NCI-H526 (cell line): ENCODE measurements at places on chromosomes 3 and 15.
A peak's percentile ranks its signal among the peaks of the same experiment; 100 is the strongest.

- DNase-seq: peak; percentile 84
Observed at GRCh38 chr3:8110966-8111798, 390.4 kb upstream of the LMCD1 start.

DNA sequence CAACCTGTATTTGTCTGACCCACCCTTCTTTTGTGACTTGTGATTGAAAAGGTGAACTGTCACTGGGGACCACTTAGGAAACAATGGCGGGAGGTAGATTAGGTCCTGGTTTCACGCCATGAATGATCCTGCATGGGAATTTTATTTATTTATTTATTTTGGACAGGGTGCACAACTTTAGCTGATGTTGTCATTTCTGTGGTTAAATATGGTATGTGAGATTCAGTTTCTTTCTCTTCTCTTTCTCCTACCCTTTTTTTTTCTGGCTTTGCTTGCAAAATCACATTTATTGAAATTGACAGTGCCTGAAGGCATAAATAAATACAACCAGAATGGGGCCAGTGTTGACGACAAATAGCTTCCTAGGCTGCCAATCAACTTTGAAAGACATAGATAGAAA is 18.0 kb upstream of the HTR3E start:
- DNase-seq: no peak

DNA sequence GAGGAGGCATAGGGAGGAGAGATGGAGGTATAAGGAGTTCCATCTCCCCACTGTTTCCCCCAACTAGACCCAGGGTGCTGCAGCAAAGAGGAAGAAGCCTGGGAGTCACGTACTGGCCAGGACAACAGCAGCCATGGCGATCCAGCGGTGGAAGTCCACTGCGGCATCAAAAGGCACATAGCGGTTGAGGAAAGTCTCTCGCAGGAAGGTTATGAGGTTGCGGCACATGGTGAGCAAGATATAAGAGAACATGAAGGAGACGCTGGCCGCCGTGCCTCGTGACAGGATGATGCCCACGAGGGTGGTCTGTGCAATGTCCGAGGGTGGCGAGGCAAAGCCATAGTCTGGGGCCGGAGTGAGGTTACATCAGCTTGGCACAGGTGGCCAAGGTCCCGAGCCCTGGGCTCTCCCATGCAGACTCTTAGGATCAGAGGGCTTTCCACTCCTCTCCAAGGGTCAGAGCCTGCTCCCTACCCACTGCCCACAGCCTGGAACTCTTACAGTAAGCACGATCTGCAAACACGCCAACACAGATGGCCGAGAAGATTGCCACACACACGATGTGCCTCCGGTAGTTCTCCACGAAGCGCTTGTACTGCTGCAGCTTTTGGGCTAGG is 14.3 kb downstream of the DUOX2 start:
- no peak for DNase-seq

GRCh38 chr15:41437448-41437847 is 20.6 kb downstream of the RTF1 start:
- DNase-seq: no peak

GRCh38 chr3:107782054-107782453 is 259.3 kb downstream of the BBX start:
- DNase-seq: no peak

GRCh38 chr3:148789906-148790305 is 37.7 kb upstream of the CPB1 start:
- DNase-seq: no peak

GRCh38 chr15:72306211-72306785 is 13.7 kb downstream of the CELF6 start:
- no peak for DNase-seq

DNA sequence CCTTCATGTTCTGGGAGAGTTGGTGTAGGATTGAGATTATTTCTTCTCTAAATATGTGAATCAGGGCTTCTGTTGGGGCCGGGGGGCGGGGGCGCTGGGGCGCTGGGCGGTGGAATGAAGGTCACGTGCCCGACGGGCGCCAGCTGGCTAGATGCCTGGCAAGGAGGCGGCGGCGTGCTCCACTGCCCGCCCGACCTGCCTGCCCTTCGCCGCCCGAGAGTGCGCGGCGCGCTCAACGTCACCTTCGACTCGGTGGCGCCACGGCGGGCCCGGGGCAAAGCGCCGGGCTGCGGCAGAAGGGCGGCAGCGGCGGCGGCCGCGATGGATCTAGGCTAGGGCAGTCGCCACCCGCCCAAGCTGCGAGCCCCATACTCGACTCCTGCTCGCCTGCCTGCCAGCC is 47.0 kb upstream of the LHFPL4 start:
- DNase-seq: no peak

DNA sequence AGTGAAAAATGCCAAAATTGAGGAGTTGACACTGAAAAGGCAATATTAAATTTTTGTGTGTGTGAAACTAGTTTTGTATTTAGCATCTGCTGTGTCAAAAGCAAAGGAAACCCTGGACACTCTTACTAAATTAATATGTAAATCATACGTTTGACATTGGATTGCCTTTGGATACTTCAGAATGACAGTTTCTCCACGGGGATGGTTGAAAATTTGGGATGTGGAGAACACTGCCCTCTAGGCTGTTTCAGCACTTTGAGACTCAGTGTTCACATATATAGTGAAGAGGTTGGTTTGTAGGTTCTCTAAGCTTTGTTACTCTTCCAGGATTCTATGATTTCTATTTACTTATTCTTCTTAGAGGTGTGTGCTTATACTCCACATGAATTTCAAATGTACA is 3.0 kb downstream of the ROBO2 start:
- DNase-seq: peak; percentile 0

GRCh38 chr3:71225002-71225684 is 358.4 kb downstream of the FOXP1 start:
- DNase-seq: peak; percentile 10

- DNase-seq: no peak
Observed at GRCh38 chr15:94387849-94388441, 156.6 kb downstream of the MCTP2 start.

DNA sequence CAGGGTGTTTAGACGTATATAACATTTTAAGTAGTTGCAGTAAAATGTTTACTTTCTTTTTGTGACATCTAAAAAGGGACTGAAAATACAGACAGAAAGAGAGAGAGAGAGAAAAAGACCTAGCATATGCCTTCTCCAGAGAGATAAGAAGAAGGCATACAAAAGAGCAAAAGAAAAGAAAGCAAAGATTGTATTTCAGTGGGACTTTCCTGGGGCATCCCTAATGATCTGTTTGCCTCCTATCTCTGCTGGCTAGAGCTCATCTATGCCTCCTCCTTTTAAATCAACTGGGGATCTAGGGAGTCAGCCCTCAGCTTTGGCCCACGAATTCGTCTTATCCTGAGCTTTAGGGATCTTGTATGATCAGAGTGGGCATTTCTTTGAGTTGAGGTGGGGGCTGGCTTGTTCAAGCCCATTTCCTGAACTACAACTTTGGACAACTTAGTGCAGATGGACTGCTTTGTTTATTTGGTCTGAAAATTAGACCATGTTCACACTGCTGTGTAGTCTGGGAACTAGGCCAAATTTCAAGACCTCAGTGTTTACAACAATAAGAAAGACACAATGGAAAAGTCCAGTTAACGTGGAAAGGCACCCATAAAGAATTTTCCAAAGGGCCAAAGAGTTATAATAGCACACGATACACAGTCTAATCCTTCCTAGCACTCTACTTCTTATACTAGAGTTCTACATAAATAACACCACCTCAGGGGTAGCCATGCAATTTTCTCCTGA is 61.0 kb downstream of the ATP8B4 start:
- no peak for DNase-seq

- no peak for DNase-seq
Observed at GRCh38 chr15:70854666-70854976, 664 bp upstream of the LARP6 start.

- DNase-seq: no peak
Observed at GRCh38 chr3:48413086-48413485, 16.8 kb downstream of the PLXNB1 start.

- DNase-seq: no peak
Observed at GRCh38 chr3:46693892-46694226, 380 bp upstream of the ALS2CL start.

DNA sequence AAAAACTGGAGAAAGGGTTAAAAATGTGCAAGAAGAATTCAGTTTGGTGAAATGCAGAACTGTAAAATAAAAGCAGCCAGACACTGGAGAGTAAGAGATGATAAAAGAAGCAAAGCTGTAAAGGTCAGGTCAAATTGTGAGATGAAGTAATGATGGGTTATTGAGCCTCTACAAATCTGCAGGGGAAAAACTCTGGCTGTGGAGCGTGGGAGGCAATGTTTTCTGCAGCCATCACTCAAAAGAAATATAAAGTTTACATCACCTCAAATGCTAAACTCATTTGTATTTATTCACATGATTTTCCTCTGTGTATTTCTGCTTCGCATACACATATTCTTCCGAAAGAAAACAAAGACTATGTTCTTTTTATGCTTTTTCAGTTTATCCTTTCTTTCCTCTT is 158.8 kb upstream of the GPR149 start:
- no peak for DNase-seq

DNA sequence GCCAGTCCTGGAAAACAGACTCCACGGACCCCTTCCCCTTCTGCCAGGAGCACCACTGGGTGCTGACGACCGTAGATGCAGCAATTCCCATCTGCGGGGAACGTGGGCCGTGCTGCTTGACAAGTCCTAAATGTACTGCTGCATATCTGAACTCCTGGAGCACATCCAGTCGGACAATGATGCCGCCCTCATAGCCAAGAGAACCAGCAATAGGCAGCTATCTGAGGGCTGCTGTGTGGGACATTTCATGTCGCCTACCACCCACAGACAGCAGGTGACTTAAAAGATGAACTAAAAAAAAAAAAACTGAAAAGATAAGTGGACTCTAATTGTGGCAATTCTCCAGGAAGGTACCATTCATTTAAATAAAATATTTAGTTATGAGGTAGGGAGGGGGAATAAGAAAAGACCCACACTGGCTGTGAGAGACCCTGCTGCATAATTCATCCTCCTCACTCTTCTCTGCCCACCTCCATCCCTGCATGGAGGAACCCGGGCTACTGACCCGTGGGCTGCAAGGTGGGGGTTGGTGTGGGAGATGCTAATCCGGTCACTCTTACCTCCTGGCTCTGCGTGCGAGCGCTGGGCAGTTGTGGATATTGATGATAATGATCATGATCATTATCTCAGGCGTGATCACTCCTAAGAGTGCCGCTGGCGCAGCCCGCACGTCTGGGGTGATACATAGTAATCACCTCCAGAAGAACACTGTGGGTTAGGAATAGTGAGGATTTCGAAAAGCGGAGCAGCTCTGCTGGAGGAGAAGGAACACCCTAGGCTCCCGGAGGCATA is 28.3 kb downstream of the ALS2CL start:
- DNase-seq: no peak

DNA sequence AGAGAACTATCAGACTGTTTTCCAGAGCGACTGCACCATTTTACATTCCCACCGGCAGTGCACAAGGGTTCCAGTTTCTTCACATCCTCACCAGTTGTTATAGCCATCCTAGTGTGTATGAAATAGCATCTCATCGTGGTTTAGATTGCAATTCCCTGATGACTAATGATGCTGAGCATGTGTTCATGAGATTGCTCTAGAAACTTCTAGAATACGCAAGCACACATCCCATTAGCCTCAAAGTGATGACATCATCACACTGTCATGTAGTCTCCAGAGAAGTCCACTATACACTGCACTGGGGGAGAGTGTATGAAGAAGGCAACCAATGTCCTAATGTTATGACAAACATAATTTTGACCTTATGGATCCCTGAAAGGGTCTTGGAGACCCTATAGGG is 30.1 kb downstream of the FBLN2 start:
- DNase-seq: no peak

- DNase-seq: no peak
Observed at GRCh38 chr3:157753787-157754136, 250.5 kb upstream of the VEPH1 start.

DNA sequence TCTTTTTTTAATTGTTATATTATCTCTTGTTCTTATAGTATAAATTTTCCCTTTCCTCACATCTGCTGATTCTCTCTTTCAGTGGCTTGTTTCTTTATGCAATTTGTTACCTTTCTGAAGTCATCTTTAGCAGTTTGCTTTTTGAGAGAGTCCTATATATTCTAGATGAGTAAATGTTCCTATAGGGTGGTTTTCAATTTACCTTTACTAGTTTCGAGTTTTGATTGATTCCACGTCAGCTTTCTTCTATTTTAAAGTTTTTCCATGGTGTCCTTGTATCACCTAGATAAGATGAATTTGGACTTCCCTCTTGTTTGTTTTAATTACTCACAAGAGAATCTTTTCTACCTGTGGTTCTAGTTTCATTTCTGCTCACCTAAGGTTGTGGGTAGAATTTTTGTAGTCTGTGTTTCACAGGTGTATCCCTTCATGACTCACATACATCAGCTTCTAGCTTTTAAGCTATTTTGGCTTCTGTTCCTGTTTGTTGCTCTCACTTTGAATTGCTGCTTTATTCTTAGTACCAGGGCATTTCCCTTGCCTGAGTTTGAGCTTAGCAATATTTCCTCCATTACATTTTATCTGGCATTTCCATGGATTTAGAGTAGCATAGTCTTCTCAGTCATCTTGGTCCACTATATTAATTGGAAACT is 6.4 kb downstream of the TEX9 start:
- no peak for DNase-seq
